ENCODE measurements at places on chromosomes 6 and 20. TPM values are rescaled to one million over a fixed set of nuclear protein-coding genes. Genes with fewer than 3 reads are reported as not detected.

Gene SUMO4
- total RNA-seq = 1.3 TPM

Gene PHACTR2
- 9.7 TPM for total RNA-seq

Gene CPXM1
- 28.1 TPM for total RNA-seq

Gene OTOR
- total RNA-seq = not detected

Gene SLC22A1
- 2.2 TPM for total RNA-seq

Gene RGS17
- total RNA-seq = 11.5 TPM

DNA sequence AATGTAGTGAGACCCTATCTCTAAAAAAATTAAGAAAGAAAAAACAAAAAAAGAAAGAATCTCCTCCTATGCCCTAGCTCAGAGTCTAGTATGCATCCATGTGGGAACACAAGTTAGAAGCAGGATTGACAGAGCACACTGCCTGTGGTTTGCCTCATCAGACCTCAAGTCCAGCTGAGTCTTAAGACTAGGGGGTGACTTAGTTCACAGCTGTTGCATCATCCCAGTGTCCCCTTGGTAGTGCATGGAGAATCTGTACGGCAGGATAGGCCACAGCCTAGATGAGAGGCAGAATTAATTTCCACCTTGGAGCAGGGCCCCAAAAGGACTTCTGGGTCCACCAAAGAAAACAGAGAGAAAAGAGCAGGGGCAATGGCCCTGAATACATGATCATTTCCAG is 13.7 kb downstream of the PNPLA1 start:
- no peak for DNase-seq

DNA sequence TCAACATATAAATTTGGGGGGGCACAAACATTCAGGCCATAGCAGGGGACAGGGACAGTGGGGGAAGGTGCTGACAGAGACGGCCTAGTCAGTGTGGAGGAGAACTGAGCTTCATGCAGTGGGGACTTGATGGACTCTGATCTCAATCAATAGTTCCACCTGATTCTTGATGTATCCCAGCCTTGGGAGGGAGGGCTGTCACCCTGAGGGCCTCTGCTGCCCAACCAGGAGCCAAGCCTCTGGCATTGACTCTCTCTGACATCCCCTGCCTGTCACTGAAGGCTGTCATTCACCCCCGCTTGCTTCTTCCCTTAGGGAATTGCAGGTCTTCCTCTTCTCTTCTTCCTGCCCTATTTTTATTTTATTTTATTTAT is 180.6 kb upstream of the TAB2 start:
- no peak for DNase-seq

GRCh38 chr6:158907931-158908330 is 88.8 kb upstream of the EZR start:
- DNase-seq = no peak

DNA sequence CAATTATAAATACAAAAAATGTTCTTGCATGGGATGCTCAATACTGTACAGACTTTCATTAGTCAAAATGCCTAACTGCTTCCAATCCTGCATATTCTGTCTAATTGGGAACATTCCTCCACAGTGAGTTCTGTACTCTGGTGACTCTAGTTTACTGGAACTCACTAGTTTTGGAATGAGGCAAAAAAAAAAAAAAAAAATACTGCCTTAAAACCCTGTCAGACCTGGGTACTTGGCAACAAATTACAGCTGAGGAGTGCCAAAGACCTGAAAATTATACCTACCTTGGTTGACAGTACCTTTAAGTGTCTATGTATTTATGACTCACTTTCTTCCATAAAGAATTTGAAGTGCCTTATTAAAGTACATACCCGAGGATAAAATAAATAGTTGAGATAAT is 276.7 kb downstream of the FARS2 start:
- DNase-seq = no peak

DNA sequence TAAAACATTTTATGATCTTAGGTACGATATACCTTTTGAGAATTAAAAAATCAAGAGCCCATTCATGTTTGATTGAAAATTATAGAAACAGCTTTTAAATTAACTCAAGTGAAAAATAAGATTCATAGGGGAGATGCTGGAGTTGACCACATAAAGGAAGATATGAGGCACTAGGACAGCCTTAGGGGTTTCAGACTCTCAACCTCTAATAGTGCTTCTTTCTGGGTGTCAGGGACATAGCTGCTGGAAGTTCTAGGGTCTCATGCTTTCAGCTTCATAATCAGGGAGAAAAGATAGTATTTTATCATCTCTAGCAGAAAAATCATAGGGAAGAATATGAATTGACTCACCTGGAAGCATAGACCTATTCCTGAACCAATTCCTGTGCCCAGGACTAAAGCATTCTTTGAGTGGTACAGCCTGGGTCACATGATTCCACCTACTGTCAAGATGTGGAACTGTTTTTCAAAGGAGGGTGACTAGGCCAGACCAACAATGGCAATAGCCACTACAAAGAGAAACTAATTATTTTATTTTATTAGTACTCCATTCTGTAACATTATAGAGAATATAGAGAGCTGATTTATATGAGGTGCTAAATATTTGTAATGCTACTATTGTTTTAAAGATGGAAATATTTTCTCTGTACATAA is 27.8 kb upstream of the CENPW start:
- no peak for DNase-seq

DNA sequence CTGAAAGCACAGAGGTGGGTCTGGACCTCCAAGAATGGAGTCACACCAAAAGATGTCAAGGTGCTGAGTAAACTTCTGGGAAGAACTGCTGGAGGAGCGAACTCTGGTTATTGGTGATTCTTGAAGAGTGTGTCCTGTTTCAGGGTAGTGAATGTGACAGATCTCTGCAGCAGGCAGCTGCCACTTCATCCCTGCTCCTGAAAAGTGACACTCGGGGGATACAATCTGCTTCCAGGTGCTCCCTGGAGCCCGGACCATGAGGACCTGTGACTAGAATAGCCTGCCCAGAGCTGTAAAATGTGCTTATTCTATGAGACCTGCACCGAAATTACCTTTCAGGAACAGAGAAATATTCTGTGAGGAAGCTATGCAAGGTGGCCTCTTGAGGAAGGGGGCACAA is 191.1 kb downstream of the FOXC1 start:
- DNase-seq = no peak

DNA sequence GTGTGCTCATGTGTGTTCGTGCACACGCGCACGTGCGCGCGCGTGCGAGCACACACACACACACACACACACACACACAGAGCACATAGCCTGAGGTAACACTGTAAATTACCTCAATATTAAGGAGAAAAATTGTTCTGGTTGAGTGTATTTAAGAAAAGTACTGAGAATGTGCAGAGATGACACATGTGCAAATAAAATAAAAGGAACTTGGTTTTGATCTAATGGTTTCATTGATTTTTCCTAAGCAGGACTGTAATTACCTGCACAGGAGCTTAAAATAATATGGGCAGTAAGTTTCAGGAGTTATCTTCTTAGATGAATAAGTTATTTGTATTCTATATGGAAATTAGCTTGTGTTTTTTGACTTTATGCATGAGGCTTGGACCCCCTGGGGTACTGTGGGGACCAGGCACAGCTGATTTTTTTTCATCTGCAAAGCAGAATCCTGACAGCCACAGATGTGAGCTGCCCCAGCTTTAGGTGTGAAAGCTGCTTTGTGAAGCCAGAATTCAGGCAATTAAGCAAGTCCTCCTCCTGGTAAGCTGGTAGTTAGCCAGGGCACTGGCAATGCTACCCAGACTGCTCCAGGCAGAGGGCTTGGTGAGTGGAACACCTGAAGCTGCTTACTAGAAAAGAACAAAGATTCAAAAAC is 1040.6 kb upstream of the CITED2 start:
- DNase-seq = no peak

- DNase-seq = no peak
Measured at GRCh38 chr6:28232785-28233184, 7.7 kb downstream of the ZSCAN9 start.

DNA sequence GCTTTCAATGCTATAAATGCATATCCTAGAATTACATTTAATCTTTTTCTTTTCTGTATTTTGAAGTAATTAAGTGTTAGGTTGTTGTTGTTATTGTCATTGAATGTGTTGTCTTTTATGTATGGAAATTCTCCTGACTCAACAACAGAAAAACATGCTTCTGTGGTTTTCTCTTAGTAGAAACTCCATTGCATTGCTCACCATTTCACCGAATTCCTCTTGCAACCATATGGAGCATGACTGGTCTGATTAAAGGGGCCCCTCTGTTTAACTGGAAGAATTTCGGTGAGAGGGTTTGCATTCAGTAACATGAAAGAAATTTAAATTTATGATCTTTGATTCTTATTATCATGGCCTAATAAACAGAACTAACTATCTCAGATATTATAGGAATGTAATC is 454.3 kb upstream of the JARID2 start:
- no peak for DNase-seq

GRCh38 chr6:35305117-35305516 is 7.5 kb downstream of the DEF6 start:
- DNase-seq = no peak

GRCh38 chr6:12608016-12608860 is 108.3 kb upstream of the PHACTR1 start:
- DNase-seq = no peak

GRCh38 chr20:37377346-37378081 is 31.6 kb downstream of the SRC start:
- no peak for DNase-seq

DNA sequence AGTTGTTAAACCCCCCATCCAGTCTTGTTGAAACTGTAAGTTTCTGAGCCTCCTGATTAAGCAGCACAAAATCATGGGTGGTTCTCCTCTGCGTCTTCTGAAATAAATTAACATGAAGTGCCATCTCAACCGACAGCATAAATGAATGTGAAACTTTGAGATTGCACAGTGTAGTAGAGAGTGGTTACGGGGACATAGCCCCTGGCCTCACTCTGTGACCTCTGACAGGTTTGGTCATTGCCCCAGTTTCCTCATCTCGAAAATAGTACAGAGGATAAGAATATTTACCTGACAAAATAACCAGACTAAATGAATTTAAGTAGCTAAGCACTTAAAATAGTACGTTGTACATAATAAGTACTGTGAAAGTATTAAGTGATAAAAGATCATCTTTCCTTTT is 19.1 kb downstream of the NKX2-4 start:
- DNase-seq = no peak

- no peak for DNase-seq
Measured at GRCh38 chr20:9233804-9234203, 164.9 kb downstream of the PLCB4 start.

DNA sequence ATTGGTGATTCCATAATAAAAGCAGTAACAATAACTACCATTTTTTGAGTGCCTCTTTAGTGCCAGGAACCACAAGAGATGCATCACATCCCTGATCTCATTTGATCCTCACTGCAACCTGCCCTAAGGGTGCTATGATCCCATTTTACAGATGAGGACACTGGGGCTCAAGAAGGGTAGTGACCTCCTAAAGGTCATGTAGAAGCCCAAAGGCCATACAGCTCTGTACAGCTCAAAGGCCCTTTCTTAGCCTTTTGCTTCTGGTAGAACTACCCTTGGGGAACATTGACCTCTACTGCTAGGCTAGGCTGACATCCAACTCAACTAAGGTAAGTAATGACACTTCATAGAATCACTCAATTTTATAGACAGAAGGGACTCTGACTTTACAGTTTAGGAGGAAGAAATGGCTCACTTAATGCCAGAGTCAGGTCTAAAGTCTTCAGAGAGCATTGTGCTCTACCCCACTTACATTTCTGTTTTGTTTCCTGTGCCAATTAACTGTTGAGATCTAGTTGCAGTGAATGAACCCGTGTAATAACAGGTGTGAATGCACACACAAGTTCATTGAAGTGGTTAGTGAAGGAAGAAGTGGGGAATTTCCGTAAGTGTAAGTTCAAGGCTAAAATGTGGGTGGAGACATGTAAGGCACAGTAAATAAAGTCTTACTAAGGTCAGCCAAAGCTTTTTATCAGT is 10.7 kb downstream of the SLC9A8 start:
- no peak for DNase-seq

- no peak for DNase-seq
Measured at GRCh38 chr6:56524891-56525703, 117.6 kb downstream of the DST start.

- no peak for DNase-seq
Measured at GRCh38 chr6:169886631-169887227, 135.3 kb downstream of the ERMARD start.

DNA sequence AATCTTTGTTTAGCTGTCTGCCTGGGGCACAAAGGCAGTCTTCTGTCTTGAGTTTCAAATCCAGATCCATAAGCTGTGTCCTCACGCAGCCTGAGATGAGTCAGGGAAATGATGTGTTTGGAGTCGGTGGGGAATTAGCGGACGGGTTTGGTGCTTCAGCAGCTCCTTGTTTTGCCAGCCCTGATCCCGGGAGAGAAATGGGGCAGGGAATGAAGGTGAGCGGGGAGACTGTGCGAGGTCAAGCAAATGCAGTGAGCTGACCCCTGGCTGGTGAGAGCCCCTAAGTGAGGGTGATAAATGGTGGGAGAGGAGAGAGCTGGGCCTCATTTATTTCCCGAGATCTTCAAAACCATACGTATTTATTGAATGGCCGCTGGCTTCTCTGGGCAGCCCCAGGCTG is 21.6 kb downstream of the DUSP22 start:
- no peak for DNase-seq

- DNase-seq = no peak
Measured at GRCh38 chr6:169162249-169162648, 91.4 kb downstream of the THBS2 start.

GRCh38 chr6:167113047-167113754 is 9.7 kb upstream of the CCR6 start:
- DNase-seq = no peak

DNA sequence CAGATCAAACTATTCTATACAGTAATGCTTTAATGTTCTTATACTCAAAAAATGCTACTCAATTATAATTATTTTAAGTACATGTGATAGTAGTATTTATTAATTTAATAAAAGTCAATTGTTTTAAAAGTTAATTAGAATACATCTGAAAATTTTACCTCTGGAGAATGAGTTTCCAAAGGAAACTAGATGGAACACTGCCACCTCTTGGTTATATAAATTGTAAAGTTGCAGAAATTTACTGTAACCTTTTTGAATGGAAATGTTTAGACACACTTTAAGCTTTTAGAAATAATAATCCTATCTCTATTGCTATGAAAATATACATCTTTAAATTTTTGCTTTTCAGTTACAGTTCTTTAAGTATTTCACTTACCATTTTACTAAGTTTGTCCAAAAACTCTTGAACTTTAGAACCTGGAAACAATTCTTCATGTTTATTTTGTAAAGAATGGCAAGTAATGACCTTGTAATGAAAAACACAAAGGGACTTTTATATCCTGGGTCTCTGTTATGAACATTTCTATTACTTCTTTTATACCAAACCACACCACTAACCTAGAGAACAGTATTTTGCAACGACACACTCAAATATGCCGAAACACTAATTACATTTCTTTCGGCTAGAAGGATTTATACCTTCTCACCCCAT is 10.9 kb upstream of the BMP5 start:
- DNase-seq = no peak
